ENCODE measurements at places on chromosomes 6 and 20. TPM values are rescaled to one million over a fixed set of nuclear protein-coding genes. Genes with fewer than 3 reads are reported as not detected.

The TMEM14A gene
- 104 TPM for total RNA-seq

The MEI4 gene
- 0.47 TPM for total RNA-seq

The WFDC9 gene
- not detected for total RNA-seq

DNA sequence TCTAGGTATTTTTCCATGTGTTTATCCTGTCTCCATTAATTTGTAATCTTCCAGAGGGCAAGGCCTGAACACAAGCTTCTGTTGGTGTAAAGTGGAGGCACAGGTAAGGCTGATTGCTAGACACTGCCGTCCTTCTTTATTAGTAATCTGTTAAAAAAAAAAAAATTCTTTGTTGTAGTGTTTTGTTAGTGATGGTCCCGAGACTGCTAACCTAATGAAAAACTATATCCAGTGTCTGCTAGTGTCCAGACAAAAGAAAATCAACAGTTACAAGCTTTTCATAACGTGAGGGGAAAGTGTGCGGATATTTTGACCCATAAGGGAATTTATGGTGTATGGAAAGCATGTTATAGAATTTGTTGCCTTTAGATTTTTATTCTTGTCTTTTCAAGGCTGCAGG lies 4.2 kb upstream of the HIVEP1 start:
- no peak for DNase-seq

GRCh38 chr20:45823949-45824835 lies 2.9 kb downstream of the TNNC2 start:
- no peak for DNase-seq

GRCh38 chr6:54916858-54917257 lies 70.3 kb downstream of the FAM83B start:
- no peak for DNase-seq

All from occipital lobe (tissue), 3 donors.